ENCODE measurements at places on chromosomes 6 and 20. TPM values are rescaled to one million over a fixed set of nuclear protein-coding genes. Genes with fewer than 3 reads are reported as not detected.

The ADGRG6 gene
- 14.2 TPM for total RNA-seq

The LKAAEAR1 gene
- 0.36 TPM for total RNA-seq

The KHDC3L gene
- not detected for total RNA-seq

The LY6G6C gene
- 10.8 TPM for total RNA-seq

The FILIP1 gene
- 0.60 TPM for total RNA-seq

The BMP2 gene
- 3.5 TPM for total RNA-seq

The GINS1 gene
- 8.6 TPM for total RNA-seq

The TGM2 gene
- 9.6 TPM for total RNA-seq

The SYTL3 gene
- total RNA-seq, result 1.7 TPM

The POM121L2 gene
- total RNA-seq, result not detected

The TAGAP gene
- total RNA-seq, result 0.92 TPM

The LST1 gene
- 2.4 TPM for total RNA-seq

The SLC17A1 gene
- not detected for total RNA-seq

The BTNL2 gene
- not detected for total RNA-seq

The LAMA2 gene
- 3.1 TPM for total RNA-seq

The DEFB125 gene
- not detected for total RNA-seq

The F13A1 gene
- total RNA-seq, result 2.8 TPM

Measured in esophagus mucosa (tissue), 1 donor.